ENCODE measurements at places on chromosomes 16 and 17.

- no peak for DNase-seq
Observed at GRCh38 chr17:29407856-29408255, 17.7 kb downstream of the TAOK1 start.

DNA sequence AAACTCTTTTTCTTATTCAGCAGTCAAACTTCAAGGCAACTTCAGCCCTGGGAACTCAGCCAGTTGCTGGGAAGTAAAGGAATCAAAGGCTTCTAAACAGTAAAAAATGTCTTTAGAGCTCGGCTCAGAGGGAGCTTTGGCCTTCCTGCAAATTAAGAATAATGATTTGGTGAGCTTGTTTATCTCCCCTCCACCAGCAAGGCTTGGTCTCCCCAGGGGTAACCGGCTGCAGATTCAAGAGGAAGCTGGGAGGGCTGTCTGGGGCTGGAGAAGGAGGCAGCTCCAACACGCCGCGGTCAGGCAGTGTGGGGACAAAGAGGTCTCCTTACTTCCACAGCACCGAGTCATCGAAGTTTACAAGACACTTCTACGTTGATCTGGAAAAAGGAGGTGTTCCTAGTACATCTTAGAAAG, 17.7 kb upstream of the DOC2B start:
- no peak for DNase-seq

- no peak for DNase-seq
Observed at GRCh38 chr16:619476-620100, 11.2 kb upstream of the WFIKKN1 start.

- no peak for DNase-seq
Observed at GRCh38 chr17:226108-227077, 44.9 kb upstream of the DOC2B start.

GRCh38 chr17:51666971-51667705, 406.8 kb downstream of the UTP18 start:
- DNase-seq, result no peak

GRCh38 chr16:49019081-49019633, 262.5 kb downstream of the CBLN1 start:
- no peak for DNase-seq

DNA sequence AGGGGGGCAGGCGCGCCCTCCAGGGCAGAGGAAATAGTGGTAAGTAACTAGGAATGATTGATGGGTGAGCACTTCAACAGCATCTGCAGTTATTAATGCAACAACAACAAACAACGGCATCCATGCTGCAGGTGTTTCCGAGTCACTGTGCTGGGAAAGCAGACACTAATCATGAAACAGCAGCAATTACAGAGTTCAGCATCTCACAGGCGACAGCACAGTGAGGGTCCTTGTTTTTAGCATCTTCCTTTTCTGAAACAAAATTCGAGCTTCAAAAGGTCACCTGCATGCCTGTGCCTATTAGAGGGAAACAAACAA, 191.9 kb downstream of the SLC39A11 start:
- no peak for DNase-seq

- DNase-seq, result no peak
Observed at GRCh38 chr16:88469615-88470395, 16.7 kb downstream of the ZFPM1 start.

- DNase-seq, result peak; percentile 63
Observed at GRCh38 chr17:74569020-74570003, 2.0 kb upstream of the CD300H start.

- DNase-seq, result no peak
Observed at GRCh38 chr16:30051518-30051917, 14.0 kb upstream of the ALDOA start.

DNA sequence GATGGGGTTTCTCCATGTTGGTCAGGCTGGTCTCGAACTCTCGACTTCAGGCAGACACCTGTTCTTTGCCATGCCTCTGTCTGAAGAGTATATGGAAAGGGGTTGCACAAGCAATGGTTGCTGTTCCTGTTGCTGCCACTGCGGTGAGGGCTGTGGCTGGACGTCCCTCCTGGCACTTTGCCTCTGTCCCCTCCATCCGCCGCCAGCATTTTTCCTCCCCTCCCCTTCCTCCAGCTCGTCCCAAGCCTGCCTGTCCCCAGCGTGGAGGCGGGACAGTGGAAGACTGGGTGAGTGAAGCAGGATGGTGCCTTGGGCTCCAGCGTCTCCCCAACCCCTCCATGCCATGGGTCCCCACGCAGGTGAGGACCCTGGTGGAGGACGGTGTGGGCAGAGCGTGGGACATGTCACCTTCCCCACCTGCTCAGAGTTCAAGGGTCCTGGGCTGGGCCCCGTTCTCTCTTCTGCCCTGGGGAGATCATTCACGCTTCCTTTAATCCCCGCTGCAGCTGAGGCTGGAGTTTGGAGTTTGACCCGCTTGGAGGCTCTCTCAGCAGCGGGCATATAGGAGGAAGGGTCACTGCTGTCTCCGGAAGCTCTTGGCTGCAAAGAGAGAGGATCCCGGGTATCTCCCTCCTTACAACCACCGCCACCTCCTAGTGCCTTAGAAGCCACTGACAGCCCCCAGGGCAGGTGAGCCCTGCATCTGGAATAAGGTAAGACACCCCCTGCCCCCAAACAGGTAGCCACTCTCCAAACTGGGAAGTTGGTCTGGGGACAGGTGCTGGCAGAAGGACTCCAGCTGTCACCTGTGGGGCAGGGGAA, at the start of gene SLC5A11:
SLC5A11 (plus strand) TSS at position 238 of the 822 bp plus-strand sequence. CDS start 12,681 bp downstream, outside the sequence.
- no peak for DNase-seq

DNA sequence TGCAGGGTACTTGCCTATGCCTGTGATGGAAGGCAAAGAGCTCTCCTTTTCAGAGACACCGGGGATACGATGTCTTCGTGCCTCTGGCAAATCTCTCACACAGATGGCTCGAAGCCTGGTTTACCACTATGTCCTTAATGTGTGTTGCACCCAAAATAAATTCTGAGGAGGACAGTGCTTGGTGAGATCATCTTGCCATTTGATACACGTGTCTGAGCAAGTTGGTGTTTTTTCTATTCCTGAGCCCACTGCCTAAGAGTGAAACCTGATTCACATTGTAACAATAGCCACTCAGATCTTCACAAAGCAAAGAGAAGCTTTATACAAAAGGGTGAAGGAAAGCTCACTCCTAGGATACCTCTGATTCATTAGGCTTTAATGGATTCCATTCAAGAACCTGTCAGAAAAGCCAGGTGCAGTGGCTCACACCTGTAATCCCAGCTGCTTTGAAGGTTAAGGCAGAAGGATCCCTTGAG, 33.1 kb upstream of the AKAP1 start:
- no peak for DNase-seq

GRCh38 chr16:48138543-48138942, 17.2 kb downstream of the ABCC12 start:
- no peak for DNase-seq

DNA sequence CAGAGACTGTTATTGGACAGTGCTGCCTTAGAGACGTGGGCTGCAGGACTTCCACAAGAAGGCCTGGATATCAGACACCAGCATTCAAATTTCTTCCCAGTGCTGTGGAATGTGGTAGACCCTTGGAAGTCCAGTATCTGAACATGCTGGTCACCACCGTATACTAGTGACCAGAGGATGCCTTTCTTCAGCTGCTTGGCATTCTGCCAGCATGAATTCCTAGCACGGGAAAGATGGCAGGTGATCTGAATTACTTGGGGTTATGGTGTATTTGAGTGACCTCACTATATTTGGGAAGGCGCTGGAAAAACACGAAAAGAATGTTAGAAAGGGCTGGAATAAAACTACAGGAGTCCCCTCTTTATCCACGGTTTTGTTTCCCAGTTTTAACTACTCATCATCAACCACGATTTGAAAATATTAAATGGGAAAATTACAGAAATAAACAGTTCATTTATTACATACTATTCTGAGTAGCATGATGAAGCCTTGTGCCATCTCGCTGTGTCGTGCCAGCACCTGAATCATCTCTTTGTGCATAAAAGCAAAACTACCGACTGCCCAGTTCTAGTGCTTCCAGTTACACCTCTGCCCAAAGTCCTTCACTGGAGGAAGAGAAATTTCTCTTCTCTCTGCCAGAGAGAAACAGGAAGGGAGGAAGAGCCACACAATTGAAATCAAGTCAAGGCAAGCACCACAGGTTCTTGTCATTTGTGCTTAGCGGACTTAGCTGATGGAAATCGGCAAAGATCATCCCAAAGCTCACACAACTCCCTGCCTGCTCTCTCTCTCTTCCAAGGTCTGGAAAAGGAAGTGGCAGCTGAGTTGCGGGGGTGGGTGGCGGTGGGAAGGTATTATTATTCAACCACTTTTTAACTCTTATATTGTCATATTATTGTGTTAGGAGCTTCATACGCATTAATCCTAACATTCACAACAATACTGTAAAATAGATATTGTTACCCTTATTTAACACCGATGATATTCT, 1.4 kb upstream of the CHST4 start:
- no peak for DNase-seq

DNA sequence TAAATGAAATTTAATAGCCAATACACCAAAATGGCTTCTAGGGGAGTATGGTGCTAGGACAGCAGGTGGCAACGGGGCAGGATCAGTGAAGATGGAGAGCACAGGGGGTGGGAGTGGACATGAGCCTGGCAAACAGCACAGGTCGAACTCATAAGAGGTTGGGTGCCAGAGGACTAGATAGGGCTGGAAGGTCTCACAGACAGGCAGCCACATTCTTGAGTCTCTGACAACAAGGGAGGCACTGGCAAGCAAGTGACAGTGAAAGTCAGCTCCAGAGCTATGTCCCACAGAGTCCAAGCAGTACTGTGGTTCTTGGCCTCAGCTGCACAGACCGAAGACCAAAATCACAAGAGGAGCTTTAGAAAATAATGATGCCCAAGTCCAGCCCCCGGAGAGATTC, 61.2 kb downstream of the USP31 start:
- DNase-seq, result no peak

GRCh38 chr16:50560903-50561863, 13.0 kb downstream of the NKD1 start:
- DNase-seq, result no peak

DNA sequence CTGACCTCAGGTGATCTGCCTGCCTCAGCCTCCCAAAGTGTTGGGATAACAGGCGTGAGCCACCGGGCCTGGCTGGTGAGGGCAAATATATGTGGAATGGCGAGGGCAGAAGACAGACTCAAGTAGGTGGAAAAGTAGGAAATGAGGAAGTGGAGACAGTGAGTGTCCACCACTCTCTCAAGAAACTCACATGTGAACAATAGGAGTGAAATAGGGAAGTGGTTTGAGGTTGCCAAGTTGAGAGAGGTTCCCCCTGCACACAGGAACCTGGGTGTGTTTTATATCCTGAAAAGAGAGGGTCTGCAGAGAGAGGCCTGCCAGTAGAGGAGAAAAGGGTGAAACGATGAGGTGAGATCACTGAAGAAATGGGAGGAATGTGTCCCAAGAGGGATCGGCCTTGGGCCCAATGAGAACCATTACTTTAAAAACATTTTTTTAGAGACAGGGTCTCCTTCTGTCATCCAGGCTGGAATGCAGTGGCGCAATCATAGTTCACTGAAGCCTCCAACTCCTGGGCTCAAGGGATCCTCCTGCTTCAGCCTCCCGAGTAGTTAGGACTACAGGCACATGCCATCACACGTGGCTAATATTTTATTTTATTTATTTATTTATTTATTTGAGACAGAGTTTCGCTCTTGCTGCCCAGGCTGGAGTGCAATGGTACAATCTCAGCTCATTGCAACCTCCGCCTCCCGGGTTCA, 17.1 kb upstream of the CORO1A start:
- DNase-seq, result no peak

- DNase-seq, result no peak
Observed at GRCh38 chr16:75293772-75294171, 42.3 kb upstream of the BCAR1 start.

DNA sequence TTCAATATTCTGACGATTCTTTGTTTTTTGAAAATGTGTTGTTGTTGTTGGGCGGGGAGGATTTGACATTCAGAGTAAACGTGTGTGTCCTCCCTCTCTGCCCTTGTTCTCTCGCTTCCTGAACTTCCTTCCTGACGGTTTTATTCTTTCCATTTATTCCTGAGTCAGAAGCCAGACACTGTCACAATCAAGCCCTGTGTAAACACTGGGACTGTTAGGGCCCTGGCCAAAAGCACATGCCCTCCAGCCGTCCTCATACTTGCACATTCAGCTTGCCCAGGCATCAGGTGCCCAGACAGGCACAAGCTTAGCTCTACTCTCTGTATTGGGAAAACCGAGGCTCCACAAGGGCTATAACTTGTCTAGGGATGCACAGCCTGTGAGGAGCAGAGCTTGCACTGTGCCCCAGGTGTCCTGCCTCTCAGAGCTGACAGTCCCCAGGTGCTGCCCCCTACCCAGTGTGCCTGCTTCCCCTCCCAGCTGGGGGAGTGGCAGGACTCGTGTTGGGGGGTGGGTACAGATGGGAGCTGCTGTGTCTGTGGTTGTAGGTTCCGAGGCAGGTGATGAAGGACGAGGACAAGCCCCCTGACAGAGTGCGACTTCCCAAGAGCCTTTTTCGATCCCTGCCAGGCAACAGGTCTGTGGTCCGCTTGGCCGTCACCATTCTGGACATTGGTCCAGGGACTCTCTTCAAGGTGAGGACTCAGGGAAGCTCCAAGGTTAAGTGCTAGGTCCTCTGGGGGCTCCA, 9.7 kb downstream of the ADGRG3 start:
- no peak for DNase-seq

- DNase-seq, result no peak
Observed at GRCh38 chr17:29283496-29283895, 10.5 kb downstream of the NUFIP2 start.

GRCh38 chr16:88760424-88761142, 24.4 kb downstream of the PIEZO1 start:
- no peak for DNase-seq

DNA sequence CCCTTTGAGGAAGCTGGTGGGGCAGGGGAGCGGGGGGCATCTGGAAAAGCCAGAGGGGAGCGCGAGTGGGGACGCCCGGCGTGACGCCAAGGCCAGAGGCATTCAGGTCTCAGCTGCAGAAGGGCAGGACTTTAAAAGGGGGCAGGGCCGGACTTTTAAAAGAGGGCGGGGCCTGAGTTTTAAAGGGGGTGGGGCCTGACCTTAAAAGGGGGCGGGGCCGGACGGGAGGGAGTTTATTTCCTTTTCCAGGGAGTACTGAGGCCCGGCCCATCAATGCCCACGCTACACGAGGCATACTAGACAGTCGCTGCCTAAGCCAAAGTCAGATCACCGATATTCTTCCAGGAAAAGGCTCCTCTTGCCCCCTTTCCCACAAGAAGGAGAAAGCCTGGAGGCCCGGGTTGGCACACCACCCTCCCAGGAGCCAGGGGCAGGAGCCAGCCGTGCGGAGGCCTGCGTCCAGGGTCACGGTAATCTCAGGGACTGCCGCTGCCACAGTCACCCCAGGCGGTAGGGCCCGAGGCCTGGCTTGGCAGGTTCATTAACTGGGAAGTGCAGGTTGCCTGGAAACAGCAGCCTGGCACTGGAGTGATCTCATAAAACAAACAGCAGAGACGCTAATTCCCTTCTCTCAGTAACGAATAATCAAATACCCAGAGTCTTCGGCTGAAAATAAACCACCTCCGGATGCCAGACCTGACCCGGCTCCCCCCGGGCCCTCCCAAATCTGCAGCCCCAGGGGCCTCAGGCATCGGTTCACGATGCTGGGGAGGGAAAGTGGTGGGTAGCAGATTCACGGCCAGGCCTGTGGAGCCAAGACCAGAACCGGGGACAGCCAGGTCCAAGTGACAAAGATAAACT, 90.7 kb downstream of the TIMM22 start:
- DNase-seq, result no peak

GRCh38 chr16:6105115-6105514, 1007.5 kb upstream of the EEF2KMT start:
- DNase-seq, result no peak

- no peak for DNase-seq
Observed at GRCh38 chr17:17364338-17364667, 61.1 kb downstream of the NT5M start.

GRCh38 chr16:64627781-64628180, 494.1 kb downstream of the CDH11 start:
- DNase-seq, result no peak

GRCh38 chr17:51799240-51799639, 359.3 kb downstream of the CA10 start:
- no peak for DNase-seq
